Activated CD4-positive, alpha-beta T cell treated with anti-CD3 and anti-CD28 coated beads, Interleukin-2, amount 10 ng/mL, durations not matched to agents 7 days and 5 days (primary cell): ENCODE measurements at places on chromosomes 11 and 22. TPM values are rescaled to one million over a fixed set of nuclear protein-coding genes. Genes with fewer than 3 reads are reported as not detected.

The EFCAB6 gene
- total RNA-seq = 0.15 TPM

DNA sequence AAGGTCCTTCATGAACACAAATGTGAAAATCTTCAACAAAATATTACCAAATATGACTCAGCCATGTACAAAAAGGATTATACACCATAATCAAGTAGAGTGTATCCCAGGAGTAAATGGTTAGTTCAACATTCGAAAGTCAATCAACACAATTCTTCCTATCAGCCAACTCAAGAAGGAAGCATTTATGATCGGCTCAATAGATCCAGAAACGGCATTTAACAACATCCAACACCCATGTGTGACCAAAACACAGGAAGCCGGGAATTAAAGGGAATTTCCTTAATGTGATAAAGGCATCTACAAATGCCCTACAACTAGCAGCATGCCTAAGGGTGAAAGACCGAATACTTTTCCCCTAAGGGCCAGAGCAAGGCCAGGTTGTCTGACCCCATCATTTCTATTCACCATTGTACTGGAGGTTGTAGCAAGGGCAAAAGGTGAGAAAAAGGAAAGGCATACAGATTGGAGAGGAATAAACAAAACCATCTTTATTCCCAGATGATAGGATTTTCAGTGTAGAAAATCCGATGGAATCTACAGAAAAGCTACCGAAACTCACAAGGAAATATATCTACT lies 69.9 kb upstream of the CLDN5 start:
- DNase-seq = no peak

DNA sequence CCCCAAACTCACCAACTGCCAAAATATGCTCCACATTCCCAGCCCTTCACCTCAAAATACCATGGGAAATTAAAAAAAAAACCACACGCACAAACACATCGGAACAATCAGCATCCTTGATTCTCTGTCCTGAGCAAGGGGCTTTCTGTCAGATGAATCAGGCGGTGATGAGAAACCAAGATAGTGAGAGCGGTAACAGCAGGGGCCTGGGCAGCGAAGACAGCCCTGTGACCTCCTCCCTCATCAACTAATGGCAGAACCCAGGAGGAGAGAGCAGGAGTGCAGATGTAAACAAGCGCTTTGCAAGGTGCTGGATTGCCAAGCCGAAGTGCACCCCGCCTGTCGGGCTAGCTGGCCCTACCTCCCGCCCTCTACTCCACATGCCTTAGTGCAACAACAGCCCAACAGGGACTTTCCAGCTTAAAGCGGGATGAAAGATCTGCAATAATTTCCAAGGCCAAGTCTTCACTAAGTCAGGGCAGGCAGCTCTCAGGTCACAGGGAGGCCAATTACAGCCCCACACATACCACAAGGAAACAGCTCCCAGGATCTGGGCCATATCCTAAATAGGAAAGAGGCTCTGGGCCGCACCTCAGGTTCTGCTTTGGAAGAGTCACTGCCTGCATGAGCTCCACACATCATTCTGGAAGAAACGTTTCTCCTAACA lies 72.2 kb upstream of the BID start:
- DNase-seq = no peak

DNA sequence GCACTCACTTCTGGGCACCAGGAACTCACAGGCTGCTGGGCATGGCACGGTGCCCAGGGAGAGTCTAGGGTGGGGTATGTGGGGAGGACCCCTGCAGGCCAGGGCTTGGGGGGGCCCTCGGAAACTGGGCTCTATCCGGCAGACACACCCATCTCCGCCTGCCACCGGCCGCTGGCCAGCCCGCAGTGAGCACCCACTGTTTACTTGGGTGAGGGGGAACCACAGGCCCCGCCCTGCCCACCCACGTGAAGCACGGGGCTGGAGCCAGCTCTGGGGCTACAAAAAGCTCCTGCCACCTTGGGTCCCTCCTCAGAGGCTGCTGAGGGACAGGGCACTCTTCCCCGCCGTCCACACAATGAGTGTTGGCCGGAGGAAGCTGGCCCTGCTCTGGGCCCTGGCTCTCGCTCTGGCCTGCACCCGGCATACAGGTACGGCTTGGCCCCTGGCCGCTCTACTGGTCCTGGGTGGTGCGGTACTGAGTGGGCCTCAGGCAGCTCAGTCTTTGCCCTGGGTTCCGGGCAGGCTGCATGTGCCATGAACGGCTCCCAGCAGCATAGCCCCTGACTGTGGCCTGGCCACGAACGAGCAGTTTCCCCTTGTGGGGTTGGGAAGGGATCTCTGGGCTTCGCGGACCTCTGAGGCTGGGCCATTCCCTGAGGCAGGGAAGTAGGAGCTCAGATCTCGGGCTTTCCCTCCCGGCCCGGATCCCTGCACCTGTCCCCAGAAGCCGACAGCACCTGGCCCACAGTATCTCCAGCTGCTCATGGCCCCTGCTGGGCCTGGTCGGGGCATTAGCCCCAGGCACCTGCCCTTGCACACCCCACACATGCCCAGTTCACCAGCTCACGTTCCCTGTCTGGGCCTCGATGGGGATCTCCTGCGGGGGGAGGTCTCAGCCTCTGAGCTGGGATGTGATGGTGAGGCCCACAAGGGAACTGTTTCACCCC lies at the start of gene MUC5AC:
Gene MUC5AC (plus strand): TSS at position 309 of the 947 bp plus-strand sequence. CDS start 47 bp downstream, at position 356.
- no peak for DNase-seq

The CHEK1 gene
- total RNA-seq = 87.2 TPM

The CDON gene
- total RNA-seq = 2.6 TPM

The OR8G5 gene
- total RNA-seq = not detected
